Thoracic aorta (tissue), 2 donors: ENCODE measurements at places on chromosomes 5 and 9.

- no peak for DNase-seq
These were observed at the start of gene DAPK1 for GRCh38 chr9:87497604-87498045. Gene DAPK1, plus strand, starts transcription at chr9:87497867. Its CDS starts 1,211 bp downstream, at chr9:87499078.

DNA sequence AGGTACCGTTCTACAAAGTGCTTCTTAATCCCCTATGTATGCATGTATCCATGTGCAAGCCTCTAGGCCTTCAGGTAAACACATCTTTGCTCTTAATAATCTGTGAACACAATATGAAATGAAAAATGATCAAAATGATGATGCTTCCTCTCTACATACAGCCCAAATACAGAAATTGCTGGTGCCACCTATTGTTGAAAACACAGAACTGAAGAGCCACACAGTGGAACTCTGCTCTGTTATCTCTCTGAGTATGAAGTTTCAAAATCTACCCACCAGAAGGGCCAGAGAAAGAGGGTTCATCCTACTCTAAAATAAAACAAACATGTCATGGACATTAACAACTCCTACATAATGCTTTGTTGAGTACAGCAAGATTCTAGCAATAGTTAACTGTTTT lies 71.3 kb downstream of the GLIS3 start:
- DNase-seq, result no peak

DNA sequence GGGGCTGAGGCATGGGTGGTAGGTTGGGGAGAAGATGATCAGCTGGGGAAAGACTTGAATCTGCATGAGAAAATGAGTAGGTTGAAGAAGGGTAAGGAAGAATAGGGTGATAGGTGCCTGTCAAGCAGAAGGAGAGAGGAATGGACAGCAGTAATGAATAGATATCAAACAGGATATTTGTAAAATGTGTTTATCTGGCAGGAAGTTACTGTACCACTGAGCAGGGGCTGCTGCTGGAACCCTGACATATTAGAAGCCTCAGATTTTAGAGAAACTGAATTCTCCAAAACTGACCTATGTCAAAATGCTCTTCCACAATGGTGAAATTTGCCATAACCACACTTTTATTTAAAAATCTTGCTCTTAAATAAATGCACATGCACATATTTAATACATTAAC lies 41.0 kb downstream of the CCDC192 start:
- DNase-seq, result no peak

DNA sequence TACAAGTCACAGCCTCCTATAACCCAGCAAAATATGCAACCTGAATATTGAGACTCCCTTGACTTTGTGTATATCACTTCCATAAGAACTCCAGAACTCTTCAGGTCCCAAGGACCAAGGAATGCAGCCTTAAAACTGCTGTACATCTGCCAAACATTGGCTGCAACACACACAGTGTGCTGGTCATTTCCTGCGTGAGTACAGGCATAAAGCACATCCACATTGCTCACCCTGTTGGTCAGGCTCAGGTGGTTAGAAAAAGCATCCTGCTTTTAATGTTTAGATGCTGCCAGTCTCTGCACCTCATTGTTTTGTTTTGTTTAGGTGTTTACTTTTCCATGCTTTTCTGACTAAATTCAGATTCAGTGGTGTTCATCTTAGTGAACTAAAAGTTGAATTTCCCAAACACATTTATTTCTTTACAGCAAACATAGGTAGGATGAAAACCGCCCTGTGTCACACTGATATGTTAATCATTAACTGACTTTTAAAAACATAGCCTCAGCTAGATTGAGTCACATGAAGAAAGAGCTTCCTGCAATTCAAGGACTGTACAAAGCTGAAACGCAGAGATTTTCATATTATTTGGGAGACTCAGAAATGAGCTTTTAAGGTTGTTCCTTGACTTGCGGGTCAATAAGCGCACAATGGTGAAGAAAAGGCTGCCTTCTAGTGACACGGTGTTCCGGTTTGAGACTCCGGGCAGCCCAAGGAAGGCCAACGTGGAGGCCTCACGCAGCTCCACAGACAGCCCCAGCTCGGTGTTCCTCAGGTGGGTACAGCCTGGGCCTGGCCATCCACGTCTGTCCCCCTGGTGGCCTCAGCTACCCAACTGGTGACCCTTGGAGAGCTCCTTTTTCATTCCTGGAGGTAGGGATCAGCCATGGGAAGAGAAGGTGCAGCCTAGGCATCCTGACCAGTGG lies 52.2 kb upstream of the GRAMD2B start:
- no peak for DNase-seq

- no peak for DNase-seq
These were observed 1907.5 kb upstream of the CDH9 start for GRCh38 chr5:28945859-28946258.

DNA sequence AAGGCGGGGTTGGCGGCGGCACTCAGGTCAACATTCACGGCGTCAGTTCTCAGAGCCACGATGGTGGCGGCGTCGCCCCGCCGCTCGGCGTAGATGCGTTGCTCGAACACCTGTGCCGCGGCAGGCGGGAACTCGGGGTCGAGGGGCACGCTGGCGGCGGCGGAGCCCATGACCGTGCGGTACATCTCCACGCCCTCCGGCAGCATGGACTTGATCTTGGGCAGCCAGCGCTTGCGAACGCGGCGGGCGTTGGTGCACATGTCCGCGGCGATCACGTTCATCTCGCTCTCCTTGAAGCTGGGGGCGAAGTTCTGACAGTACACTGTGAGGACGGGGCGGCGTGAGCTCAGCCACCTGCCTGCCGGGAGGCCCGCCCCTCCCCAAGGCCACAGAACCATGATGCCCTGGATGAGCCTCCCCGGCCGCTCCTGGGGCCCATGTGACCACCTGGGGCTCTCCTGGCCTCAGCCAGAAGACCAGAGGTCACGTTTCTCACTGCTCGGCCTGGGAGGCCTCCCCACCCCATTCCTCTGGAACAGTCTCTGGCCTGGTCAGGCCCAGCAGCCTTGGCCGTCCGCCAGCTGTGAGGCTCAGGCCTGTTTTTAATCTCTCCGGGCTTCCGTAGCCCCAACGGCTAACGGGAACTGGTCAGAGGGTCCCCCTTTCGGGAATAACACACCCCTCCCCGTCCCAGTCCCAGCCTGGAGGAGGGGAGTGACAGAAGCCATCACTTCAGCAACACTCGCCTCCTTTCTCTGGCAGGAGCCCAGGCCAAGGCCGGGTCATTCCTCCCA lies 50.7 kb upstream of the UBAC1 start:
- DNase-seq, result no peak

- DNase-seq, result no peak
These were observed 1012.4 kb upstream of the COX7C start for GRCh38 chr5:85605381-85605780.

GRCh38 chr5:178322736-178323540 lies 90.3 kb upstream of the PHYKPL start:
- DNase-seq, result no peak

DNA sequence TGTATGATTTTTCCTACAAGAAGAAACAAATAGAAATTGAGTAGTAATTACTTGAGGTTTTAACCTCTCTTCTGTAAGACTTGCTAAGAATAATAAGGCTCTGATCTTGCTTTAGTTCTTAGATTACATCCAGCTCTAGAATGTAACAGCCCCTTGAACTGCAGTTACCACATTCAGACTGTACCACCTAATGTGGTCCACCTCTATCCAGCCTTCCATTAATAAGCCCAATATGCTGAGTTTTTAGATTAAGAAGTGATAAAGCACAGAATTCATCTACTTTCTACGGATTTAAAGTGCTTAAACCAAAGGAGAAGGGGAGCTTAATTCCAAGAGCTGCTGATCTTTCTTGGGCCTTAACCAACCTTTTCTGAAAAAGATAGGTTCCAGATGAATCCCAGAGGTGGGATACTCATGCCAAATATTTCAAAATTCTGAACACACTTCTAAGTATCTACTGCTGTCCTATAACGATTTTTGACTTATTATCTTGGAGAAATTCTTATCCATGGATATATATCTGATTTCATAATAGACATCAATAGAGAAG lies 131.5 kb downstream of the ZNF608 start:
- DNase-seq, result no peak
